ENCODE measurements at places on chromosomes 12 and 14. TPM values are rescaled to one million over a fixed set of nuclear protein-coding genes. Genes with fewer than 3 reads are reported as not detected.

DNA sequence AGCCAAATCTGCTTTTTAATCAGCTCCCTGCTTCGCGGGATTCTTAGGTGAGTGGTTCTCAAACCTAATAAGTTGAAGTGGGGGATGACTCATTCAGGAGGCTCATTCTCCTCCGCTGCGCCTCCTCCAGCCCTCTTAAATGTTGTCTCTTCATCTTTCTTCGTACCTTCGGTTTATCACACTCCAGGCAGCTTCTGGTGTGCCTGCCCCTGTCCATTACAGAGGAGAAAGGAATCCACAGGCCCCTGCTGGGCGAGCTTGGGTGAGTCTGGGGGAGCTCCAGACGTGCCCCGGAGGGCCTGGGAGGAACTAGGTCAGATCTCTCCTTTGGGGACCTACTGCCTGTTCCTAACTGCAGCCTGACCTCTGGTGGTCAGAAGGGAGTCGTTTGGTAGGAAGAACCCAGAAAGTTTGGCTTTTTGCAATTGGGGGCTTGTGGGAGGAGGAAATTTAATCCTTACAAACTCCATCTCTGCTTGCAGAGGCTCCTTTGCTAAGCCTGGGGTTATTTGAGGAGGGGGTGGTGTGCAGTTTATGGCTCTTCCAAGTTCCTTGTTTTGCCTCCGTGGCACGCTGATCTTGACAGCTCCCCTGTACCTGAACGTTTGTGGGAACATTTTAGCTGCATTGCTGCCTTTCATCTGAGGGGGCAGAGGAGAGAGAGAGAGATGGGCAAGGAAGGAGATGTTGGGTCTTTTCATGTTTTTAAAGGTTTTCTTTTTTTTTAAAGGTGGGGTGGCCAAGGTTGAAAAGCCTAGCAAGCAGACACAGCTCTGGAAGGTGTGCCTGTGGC is 84.1 kb upstream of the GNG2 start:
- DNase-seq, result peak; percentile 58

- no peak for DNase-seq
Measured at GRCh38 chr12:12019881-12020280, 50.9 kb upstream of the BCL2L14 start.

DNA sequence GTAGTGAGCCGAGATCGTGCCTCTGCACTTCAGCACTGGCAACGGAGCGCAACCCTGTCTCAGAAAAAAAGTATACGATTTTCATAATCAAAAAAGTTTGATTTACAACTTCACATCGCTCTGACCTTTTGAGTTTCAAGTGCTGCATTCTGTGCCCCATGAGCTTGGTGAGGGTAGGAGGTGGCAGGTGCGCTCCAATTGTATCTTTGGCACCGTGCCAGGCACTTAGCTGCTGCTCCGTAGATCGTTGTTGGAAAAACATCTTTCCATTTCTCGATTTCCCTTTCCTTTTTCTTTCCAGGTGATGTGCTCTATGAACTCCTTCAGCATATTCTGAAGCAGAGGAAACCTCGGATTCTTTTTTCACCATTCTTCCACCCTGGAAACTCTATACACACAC is 203.7 kb downstream of the ETV6 start:
- no peak for DNase-seq

DTX3 gene
- total RNA-seq, result 24.5 TPM

- no peak for DNase-seq
Measured at GRCh38 chr12:69106482-69107118, 132.8 kb upstream of the CPSF6 start.

GRCh38 chr14:106044515-106044914 is 518.1 kb downstream of the TMEM121 start:
- DNase-seq, result no peak

WASHC3 gene
- 31.8 TPM for total RNA-seq

DNA sequence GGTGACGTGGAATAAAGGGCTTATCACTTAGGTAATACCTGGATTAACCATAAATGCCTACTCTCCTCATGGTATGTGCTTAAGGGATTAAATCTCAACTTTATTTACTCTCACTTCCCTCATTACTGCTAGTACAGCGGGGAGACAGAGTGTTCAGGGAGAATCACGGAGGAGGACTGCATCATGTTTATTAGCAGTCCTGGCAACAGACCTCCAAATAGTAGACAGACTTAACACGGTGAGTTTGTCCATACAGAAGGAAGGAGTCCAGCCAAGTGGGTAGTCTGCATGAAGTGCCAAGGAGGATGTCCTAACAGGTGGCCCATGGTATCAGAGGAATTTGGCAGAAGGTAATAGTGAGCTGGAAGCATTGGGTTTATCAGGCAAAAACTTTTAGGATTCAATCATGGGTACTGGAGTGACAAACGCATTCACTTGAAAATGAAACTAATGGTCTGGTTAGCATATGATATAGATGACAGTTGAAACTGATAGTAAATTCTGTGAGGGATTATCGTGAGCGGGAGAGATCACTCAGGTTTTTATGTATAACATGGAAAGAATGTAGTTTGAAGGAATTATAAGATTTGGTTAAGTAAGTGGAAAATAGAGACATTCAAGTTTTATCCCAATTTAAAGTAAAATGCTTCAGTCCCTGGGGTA is 471.8 kb downstream of the TMEM117 start:
- DNase-seq, result no peak

PIGH gene
- total RNA-seq, result 13.0 TPM

P3H3 gene
- 13.2 TPM for total RNA-seq

DNA sequence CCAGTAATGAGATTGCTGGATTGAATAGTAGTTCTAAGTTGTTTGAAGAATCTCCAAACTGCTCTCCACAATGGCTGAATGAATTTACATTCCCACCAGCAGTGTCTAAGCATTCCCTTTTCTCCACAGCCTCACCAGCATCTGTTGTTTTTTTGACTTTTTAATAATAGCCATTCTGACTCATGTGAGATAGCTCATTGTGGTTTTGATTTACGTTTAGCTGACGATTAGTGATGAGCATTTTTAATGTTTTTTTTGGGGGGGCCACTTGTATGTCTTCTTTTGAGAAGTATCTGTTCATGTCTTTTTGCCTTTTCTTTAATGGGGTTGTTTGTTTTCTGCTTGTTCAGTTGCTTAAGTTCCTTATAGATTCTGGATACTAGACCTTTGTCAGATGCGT is 8.1 kb upstream of the SLC15A5 start:
- no peak for DNase-seq

DNA sequence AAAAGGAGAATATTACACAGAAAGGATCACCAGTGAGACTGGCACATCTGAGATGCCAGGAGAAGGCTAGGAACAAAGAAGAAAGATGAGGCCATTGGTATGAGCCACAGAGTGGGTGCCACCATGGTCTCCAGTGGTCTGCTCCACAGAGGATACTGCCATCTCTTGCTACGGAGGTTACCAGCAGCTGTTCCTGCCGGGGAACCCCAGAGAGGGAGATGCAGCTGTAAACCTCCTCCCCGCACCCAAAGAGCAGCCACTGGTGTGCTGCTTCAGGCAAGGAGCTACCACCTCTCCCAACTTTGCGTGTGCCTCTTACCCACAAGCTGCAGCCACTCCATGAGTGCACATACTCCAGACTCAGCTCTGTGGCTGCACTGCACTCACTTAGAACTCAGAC is 201.5 kb upstream of the RTL1 start:
- DNase-seq, result peak; percentile 7

GRCh38 chr12:124493809-124494750 is 73.3 kb downstream of the NCOR2 start:
- DNase-seq, result no peak

GRCh38 chr14:75518625-75519024 is 3.6 kb upstream of the BATF start:
- no peak for DNase-seq

GRCh38 chr12:49451468-49452259 is 84.4 kb downstream of the SPATS2 start:
- DNase-seq, result no peak

DNA sequence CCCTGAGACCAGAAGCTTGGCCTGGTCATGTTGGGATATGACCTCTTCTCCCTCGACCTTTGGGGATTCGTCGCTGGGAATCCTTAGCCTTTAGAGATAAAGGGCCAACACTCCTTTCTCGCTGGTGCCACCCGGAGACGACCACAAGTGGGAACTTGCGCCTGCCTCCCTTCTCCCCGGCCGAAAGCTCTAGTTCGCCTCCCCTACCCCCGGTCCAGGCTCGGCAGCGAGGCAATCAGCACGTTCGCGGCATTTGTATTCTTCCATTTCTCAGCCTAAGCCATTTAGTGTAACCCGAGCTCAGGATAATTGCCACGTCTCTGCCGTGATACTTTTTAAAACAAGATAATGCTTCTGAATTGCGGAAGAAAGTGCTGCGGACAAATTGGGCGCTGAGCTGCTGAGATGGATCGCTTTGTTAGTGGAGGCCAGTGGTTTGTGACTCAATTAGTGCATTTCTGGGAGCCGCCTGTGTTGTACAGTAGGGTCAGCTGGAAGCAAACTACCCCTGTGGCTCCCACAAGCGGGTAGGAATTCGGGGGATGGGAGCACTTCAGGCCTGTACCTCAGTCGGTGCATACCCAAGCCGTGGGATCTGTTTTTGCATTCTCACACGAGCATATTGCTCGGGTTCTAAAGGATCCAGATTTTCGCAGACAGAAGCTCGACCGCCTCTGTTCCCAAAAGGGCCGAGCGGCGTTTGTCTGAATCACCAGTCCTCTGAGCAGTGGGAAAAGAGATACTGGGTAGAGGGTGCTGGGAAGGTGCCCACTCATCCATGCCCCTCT is 6.8 kb upstream of the SIX1 start:
- no peak for DNase-seq

C14orf132 gene
- 2.9 TPM for total RNA-seq

DNA sequence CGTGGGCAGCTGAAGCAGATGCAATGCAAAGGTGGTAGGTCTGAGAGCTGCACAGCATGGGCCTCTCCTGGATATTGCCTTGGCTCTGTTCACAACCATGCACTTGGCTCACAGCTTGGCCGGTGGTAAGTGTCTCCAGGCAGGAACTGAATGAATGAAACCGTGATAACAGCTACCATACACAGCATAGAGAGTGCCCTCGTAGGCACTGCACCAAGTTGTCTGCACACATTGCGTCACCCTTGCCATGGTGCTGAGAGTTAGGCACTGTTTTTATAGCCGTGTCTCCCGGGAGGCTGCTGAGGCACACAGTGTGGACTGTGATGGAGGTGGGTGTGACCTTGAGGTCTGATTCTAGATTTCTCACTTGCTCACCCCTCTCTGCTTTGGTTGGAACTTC is 157.6 kb upstream of the VASH1 start:
- DNase-seq, result peak; percentile 34

GRCh38 chr14:76718306-76719040 is 42.8 kb upstream of the VASH1 start:
- DNase-seq, result no peak

DNA sequence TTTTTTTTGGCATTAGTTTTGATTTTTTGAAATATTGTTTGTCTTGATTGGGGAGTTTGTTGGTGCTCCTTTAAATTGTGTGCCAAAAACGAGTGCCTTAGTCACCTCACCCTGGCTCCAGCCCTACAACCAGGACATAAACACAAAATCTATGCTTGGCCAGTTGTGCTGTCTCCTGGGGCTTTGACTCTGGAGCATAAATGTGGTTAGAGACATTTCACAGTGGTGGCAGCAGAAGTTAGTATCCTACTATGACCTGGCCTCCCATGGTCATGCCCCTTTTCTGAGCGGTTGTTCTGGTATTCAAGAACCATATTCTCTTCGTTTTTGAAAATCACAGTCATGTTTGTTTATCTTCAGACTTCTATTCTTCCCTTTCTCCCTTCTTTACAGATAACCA is 70.7 kb upstream of the PSMA6 start:
- no peak for DNase-seq

OR4K17 gene
- total RNA-seq, result 0.05 TPM

- no peak for DNase-seq
Measured at GRCh38 chr12:68884251-68884650, 48.7 kb downstream of the CPM start.

DNA sequence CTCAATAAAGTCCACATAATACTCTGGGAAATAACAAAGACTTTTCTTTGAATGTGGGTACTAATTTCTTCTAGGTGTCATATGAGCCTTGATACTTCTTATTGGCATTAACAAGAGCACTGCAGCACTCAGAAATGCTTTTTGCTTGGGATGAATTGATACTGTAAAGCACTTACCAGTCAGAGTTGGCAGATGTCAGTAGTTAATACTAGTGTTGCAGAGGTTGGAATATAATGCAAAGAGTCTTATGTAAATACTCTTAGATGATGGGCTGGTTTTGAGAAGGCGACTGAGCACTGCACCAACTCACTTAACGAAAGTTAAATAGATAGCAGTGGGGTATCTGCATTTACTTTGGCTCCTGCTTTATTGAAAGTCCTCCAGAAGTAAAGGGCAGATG is 25.6 kb upstream of the MBIP start:
- DNase-seq, result no peak

- DNase-seq, result no peak
Measured at GRCh38 chr12:32987512-32987911, 90.9 kb upstream of the PKP2 start.

CDKN3 gene
- 6.9 TPM for total RNA-seq

DNA sequence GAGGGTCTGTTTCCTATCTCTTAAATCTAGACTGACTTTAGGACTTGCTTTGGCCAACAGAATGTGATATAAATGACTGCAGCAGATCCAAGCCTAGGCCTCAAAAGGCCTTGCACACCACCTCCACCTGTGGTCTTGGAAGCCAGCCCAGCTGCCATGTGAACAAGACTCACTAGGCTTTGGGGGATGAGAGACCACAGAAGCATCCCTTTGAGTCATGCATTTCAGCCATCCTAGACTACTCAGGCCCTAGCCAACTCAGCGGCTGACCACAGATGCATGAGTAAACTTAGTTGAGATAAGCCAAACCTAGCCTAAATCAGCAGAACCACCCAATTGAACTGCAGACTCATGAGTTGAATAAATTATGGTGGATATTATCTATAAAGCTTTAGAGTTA is 87.7 kb downstream of the KCNH5 start:
- no peak for DNase-seq

GRCh38 chr12:50615907-50616296 is 111.1 kb downstream of the DIP2B start:
- DNase-seq, result no peak

IFT81 gene
- total RNA-seq, result 12.6 TPM

GRCh38 chr12:6956021-6956727 is 5.0 kb downstream of the PTPN6 start:
- no peak for DNase-seq
